ENCODE measurements at places on chromosomes 13 and 19. TPM values are rescaled to one million over a fixed set of nuclear protein-coding genes. Genes with fewer than 3 reads are reported as not detected.

DNA sequence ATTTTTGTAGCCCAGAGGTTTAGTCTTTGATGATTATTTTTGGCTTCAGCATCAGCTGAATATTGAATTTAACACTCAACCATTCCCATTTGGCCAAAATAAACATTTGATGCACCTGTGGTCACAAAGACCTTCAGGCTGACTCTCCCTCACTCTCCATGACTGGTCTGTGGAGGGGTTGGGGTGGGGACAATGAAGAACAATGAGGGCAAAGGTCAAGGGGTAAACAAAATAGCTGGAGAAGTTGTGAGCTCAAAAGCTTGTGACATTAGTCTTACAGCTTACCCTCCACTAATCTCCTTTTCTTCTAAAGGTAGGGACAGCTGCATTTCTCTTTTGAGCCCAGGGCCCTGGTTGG lies 86.9 kb downstream of the SLC15A1 start:
- peaks cover 11% of the 10 kb centered on the region for H3K4me1 ChIP-seq
- no peak overlapping the region for H3K4me3 ChIP-seq
- H3K27ac ChIP-seq = no peak overlapping the region

DNA sequence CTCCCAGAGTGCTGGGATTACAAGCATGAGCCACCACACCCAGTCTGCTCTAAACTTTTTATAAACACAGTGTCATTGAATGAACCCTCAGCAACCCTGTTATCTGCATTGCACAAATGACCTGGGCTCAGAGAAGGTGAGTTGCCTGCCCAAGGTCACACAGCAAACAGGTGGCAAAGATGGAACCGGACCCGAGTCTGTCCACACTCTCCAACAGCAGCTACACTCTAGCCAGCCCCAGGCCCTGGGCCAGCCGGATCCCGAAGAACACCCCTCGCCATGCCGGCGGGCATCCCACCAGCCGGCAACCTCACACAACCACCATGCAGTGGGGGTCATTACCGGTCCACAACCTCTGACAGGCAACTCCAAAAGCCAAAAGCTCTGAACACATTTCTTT lies 14.5 kb downstream of the ERCC2 start:
- no peak for DNase-seq
- peaks cover 2% of the 10 kb centered on the region for H3K4me1 ChIP-seq
- H3K27me3 ChIP-seq = no peaks in the 10 kb centered on the region
- no peak overlapping the region for H3K4me3 ChIP-seq
- H3K27ac ChIP-seq = no peak overlapping the region

DNA sequence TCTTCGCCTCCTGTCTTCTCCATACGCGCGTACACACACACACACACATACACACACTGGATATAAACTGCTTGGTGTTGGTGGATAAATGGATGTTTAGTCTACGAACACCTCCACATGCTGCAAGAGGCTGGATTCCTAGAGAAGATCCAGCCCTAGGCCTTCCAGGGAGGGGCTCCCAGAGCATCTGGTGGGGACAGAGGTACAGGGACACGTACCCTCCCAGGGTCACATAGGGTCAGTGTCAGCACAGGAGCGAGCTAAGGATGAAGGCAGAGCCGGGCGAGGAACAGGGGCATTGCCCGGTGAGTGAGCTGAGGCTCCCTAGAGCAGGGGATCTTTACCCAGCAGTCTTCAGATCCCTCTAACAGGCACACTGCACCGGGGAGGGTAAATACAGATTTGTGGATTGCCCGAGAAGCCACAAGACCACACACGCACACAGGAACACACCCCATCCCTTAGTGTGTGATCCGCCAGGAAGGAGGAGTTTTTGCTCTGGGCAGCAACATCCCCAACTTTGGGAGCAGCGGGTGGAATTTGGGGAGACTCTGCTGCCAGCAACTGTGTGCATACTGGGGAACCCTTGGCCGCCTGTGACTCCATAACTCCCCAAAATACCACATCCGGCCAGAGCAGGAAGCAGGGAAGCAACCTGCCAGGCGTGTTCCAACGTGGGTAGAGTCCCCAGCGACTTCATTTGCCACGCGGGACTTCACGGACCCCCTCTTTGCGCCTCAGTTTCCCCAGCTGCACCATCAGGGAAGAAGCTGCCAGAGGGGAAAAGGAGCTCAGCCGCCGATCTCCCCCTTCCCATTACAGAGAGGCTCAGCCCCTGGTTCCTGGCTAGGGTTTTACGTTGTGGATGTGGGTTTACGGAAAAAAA lies 5.8 kb upstream of the TLE2 start:
- no peaks in the 10 kb centered on the region for H3K36me3 ChIP-seq
- peaks cover 34% of the 10 kb centered on the region for H3K27me3 ChIP-seq
- H3K4me3 ChIP-seq = peak overlapping the region; percentile 73
- H3K4me1 ChIP-seq = peaks cover 12% of the 10 kb centered on the region

DNA sequence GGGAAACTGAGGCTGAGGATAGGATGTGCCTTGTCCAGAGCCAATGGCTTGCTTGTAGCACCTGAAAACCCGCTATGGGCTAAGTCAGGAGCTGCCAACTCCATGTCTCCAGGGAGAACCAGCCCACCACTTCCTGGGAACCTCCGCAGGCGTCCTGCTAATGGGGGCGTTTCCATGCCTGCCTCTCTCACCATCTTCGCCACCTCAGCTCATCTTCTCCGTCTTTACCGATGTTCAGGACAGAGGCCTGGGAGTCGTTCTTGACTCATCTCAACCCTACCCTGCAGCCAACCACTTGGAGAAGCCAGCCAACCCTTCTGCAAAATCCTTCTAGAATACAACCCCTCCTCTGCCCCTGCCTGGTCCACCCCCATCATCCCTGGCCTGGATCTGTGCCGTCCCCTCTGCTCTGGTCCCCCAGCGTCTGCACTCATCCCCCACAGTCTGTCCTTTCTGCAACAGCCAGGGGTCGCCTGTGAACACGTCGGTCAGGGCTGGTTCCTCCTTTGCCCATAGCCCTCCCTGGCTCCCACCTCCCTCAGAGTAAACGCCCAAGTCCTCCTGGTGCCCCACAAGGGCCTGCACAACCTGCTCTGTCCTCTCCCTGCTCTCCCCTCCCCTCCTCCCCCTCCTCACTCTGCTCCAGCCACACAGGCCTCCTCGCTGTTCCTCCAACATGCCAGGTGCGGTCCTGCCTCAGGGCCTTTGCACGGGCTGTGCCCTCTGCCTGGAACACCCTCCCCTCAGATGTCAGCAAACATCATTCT lies 31.0 kb downstream of the PTPRS start:
- H3K4me1 ChIP-seq = no peaks in the 10 kb centered on the region
- peaks cover 4% of the 10 kb centered on the region for H3K27me3 ChIP-seq
- H3K4me3 ChIP-seq = no peak overlapping the region

GRCh38 chr13:44146138-44146537 lies 227.5 kb upstream of the SERP2 start:
- H3K27ac ChIP-seq = no peak overlapping the region
- H3K27me3 ChIP-seq = peaks cover 24% of the 10 kb centered on the region
- DNase-seq = no peak
- no peaks in the 10 kb centered on the region for H3K36me3 ChIP-seq
- peaks cover 10% of the 10 kb centered on the region for H3K4me1 ChIP-seq

- H3K27me3 ChIP-seq = peaks cover 40% of the 10 kb centered on the region
- H3K4me1 ChIP-seq = peaks cover 9% of the 10 kb centered on the region
- H3K36me3 ChIP-seq = no peaks in the 10 kb centered on the region
- no peak overlapping the region for H3K4me3 ChIP-seq
Observed at GRCh38 chr19:51541458-51542357, 10.2 kb upstream of the SIGLEC6 start.

DNA sequence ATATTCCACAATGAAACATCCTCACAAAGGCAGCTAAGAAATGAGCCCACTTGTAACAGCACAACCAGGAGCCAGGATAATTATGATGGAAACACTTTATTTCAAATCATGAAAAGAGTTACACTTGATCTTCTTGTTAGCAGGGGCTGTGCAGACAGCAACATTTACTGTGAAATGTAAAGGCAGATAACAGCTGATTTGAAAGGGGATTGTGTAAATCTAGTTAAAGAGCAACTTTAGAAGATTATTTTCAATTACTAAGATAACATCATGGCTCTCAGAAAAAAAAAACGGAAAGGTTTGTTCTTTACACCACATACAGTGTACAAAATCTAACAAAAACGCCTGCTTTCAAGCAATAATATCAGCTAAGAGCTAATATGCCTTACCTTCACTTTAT lies 22.4 kb downstream of the ENOX1 start:
- H3K4me1 ChIP-seq = no peaks in the 10 kb centered on the region
- no peak overlapping the region for H3K4me3 ChIP-seq
- H3K36me3 ChIP-seq = no peaks in the 10 kb centered on the region
- no peak for DNase-seq

GRCh38 chr13:113364311-113364889 lies 470 bp upstream of the GRTP1 start:
- H3K36me3 ChIP-seq = no peaks in the 10 kb centered on the region
- no peak overlapping the region for H3K4me3 ChIP-seq
- peaks cover 2% of the 10 kb centered on the region for H3K4me1 ChIP-seq
- H3K27ac ChIP-seq = no peak overlapping the region
- peaks cover 38% of the 10 kb centered on the region for H3K27me3 ChIP-seq

FREM2 gene
- total RNA-seq = not detected

SH2D3A gene
- total RNA-seq = 22.3 TPM

GPC6 gene
- not detected for total RNA-seq

PRODH2 gene
- not detected for total RNA-seq

GPR4 gene
- not detected for total RNA-seq

NFIX gene
- total RNA-seq = 0.21 TPM
